ENCODE measurements at places on chromosomes 2 and 18. TPM values are rescaled to one million over a fixed set of nuclear protein-coding genes. Genes with fewer than 3 reads are reported as not detected.

SCTR gene
- not detected for polyA plus RNA-seq

NT5DC4 gene
- polyA plus RNA-seq, result not detected

GLI2 gene
- polyA plus RNA-seq, result not detected

PCARE gene
- not detected for polyA plus RNA-seq

FLACC1 gene
- 0.64 TPM for polyA plus RNA-seq

Measured in IgD-negative memory B cell (primary cell).